ENCODE measurements at places on chromosomes 7 and 10.

GRCh38 chr10:4708123-4708759 is 117.8 kb upstream of the AKR1E2 start:
- DNase-seq, result no peak

GRCh38 chr10:4688601-4689000 is 137.4 kb upstream of the AKR1E2 start:
- DNase-seq, result no peak

DNA sequence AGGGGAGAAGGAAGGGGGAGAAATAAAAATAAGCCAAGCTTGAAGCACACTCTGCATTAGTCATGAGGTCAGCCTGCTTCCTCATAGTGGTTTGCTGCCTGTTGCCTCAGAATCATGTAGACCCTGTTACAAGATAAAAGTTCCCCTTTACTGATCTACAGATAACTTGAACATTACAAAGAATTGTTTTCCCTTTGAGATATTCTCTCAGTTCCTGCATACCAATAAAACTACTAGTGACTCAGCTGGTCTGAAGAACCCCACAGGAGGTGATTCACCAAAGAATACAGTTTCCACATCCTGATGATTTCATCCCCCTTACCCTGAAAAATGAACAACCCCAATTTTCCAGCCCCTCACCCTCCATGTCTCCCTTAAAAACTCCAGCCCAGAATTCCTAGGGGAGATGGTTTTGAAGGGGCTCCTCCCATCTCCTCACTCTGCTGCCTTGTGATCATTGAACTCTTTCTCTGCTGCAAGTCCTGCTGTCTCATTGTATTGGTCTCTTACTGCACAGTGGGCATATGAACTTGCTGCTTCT is 31.5 kb upstream of the NRP1 start:
- DNase-seq, result peak; percentile 96

DNA sequence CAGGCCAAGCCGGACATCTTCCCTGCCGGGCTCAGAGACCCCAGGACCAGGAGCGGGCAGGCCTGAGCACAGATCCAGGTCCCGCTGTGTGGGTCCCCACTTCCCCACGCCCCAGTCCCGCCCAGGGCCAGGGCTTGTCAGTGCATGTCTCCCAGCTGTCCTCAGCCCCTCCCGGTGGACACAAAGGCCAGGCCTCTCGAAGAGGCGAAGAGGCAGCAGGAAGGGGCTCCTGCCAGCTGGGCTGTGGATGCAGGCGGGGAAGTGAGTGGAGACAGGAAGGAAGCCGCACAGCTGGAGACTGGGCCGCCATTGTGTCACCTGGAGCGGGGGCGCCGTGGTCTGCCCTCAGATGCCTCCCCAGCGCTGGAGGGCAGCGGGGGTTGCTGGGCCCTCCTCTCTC is 4.8 kb downstream of the GRIFIN start:
- no peak for DNase-seq

DNA sequence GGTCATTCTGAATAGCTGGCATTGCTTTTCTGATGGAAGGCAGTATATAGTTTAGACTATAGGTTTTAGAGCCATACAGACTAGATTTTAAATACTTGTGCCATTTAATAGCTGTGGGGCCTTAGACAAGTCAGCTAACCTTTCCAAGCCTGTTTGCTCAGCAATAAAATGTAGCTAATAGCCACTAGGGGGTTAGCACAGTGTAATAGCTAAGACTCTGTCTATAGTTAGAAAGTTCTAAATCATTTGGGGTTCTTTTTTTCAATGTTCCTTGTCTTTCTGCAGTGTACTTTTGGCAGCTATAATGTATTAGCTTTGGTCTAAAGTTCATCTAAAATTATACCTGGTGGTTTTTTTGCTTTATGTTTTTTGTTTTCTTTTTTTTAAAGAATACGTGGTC is 7.5 kb upstream of the KIFBP start:
- no peak for DNase-seq

DNA sequence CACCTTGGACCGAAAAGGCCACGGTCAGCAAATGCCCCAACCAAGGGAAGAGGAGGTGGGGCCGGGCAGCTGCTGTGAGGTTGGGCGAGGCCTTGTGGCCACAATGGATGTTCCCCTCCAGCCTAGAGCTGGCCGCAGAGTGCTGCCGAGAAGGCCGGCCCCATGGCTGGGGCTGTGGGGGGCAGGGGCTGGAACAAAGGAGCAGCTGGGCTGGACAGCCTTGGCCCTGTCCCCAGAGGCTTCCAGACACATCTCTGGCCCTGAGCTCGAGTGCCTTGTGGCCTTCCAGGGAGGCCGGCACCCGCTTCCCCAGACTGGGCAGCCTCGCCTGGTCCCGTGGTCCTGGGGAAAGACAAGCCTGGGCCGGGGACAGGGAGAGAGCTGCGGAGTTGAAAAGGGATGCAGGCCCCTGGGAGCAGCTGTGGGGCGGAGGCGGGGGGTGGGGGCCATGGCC is 88.0 kb downstream of the PDGFA start:
- DNase-seq, result no peak

DNA sequence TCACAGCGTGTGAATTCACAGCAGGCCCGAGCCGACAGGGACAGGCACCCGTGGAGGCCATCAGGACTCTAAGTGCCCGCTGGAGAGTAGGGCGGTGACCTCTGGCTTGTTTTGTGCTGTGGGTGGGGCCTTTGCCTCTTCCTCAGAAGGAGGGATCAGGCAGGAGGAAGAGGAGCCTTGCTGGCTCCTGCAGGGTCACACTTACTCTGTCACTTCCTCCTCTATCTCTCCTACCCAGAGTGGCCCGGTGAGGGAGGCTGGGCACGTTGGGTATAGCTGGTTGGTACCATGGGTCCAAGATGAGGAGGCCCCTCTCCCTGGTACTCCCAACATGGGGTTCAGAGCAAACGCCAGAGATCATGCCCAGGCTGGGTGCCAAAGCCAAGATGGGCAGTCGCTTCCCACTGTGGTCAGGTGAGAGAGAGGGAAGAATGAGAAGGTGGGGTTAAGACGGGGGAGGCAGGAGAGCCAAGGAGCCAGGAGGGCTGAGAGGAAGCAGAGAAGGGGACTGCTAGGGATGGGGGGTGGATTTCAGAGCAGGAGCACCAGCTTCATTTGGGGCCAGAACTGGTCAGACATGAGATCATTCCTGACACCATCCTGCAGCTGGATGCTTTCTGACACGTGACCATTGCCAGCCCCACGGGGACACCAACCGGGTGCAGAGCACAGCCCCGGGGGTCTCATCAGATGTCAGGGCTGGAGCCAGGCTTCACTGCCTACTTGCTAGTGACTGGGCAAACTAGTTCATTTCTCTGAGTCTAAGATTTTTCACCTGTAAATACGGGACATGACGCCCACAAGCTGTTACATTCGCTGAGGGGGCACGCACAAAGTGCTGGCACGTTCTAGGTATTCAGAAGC is 54.8 kb upstream of the CACUL1 start:
- DNase-seq, result no peak

- DNase-seq, result no peak
Observed at GRCh38 chr7:79529881-79530235, 76.4 kb upstream of the MAGI2 start.

GRCh38 chr7:665736-666453 is 60.6 kb upstream of the DNAAF5 start:
- DNase-seq, result peak; percentile 62

GRCh38 chr10:77248104-77248790 is 389.4 kb downstream of the KCNMA1 start:
- no peak for DNase-seq

- no peak for DNase-seq
Observed at GRCh38 chr7:96740130-96740529, 30.5 kb upstream of the SEM1 start.
